ENCODE measurements at places on chromosomes 16 and 17.

GRCh38 chr16:87227296-87227951, 89.8 kb downstream of the C16orf95 start:
- DNase-seq, result no peak

DNA sequence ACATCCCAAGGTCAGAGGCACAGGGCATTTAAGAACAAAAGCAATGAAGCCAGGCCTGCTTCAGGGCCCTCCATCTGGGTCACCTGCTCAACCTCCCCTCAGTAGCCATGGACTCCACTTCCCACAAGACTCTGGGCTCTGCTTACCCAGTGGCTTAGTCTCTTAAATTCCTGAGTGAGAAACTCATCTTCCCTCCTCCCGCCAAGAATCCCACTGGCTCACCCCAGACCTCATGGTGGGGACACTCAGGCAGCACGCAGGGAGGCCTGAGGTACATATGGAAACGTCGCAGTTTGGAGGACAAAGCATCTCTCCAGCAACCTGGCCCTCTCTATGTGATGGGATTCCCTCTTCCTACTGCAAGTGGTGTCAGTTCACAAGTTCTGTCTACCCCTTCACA, 326.7 kb upstream of the CDH5 start:
- DNase-seq, result no peak

DNA sequence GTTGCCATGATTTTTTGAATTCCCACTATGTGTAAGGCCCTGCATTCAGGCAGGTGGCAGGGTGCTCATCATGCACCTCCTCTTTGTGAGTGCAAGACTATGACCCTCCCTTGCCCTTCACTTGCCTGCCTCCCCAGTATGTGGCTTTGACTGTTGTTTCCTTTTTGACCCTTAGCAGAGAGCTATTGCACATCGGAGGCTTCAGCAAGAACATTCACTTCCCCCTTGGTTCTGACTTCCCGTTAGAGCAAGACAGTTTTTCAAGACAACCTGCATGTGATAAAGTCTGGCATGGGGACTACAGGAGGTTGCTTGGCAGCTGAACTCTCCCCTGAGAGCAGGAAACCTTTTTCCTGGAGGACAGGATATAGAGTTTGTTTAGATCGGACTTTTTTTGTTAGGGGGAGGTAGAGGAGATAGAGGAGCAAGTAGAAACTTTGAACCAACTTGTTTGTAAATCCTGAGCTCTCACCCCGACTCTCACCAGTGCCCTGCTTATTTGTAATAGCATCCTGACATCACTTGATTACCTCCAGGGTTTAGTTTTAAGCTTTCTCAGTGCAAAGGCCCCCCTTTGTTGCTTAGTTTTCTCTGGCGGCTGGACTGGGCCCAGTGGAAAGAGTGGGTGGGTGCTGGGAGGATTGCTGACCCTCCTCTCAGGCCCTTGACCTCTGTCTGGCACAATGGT, 34.3 kb downstream of the LIMD2 start:
- DNase-seq, result peak; percentile 97

DNA sequence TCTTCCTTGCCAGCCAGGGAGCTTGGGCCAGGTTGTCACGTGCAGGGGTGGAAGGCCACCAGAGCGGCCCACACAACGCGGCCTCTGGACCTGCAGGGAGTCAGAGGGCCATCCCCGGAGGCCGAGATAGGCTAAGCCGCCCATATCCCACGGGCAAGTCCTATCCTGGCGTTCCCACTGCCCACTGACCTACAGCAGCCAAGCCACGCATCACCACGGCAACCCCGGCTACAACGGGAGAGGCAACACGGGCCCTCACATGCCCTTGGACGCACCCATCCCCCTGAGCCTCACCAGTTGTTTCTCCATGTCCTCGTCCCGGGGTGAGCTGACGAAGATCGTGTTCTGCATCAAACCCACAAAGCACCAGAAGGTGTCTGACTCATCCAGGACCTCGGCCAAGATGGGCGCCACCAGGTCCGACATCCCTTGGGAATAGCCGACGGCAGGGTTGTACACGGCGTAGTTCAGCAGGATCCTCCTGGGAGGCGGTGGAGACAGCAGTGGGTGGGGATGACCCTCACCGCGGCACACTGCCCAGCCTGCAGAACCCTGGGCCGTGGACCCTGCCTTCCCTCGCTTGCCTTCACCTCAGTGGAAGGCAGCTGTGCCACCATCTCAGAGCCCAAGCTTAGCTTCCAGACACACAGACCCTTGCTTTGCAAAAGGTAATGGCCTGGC, 88.2 kb downstream of the TBC1D16 start:
- DNase-seq, result no peak

- no peak for DNase-seq
Measured at GRCh38 chr16:82892324-82892723, 265.6 kb downstream of the CDH13 start.

- DNase-seq, result no peak
Measured at GRCh38 chr16:10256784-10257641, 74.8 kb upstream of the GRIN2A start.

DNA sequence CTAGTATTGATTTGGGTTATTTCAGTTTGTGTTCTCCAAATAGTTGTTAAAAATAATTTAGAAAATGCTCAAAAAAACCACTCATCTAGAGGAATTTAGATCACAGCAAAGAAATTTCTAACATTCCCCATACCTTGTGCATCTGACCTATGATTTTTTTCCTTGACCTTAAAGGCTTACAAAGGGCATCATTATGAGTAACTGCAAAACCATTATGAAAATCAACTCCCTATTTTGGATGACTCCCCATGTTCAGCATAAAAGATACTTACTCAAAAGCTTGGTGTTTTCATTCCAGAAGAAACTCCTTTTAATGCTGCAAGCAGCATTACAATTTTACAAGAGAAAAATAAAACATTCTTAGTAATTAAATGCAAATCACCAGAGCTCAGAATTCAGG, 83.2 kb downstream of the GRIN2A start:
- no peak for DNase-seq

DNA sequence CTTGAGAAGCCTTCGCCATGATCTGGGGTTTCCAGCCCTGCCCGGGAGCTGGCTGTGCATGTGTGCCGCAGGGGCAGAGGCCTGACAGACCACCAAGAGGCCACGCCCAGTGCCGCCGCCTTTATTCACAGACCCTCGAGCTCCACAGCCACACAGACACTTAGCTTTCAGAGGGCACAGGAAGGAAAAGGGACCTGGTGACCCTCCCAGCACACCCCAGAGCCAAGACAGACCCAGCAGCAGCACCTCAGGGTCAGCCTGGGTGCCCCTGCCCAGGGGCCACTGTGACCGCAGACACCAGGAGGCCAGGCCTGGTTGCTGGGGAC, 10.8 kb downstream of the MCRIP1 start:
- no peak for DNase-seq

GRCh38 chr16:82954224-82954929, 327.6 kb downstream of the CDH13 start:
- no peak for DNase-seq

- peak; percentile 82 for DNase-seq
Measured at GRCh38 chr17:7557775-7558543, 591 bp upstream of the TNFSF13 start.

GRCh38 chr17:64107500-64108236, 22.3 kb downstream of the ERN1 start:
- peak; percentile 14 for DNase-seq

- DNase-seq, result no peak
Measured at GRCh38 chr16:72815348-72816318, 232.3 kb downstream of the ZFHX3 start.

GRCh38 chr16:24270721-24271442, 14.7 kb downstream of the CACNG3 start:
- DNase-seq, result no peak

GRCh38 chr17:74812109-74813009, 36.2 kb upstream of the NAT9 start:
- no peak for DNase-seq

DNA sequence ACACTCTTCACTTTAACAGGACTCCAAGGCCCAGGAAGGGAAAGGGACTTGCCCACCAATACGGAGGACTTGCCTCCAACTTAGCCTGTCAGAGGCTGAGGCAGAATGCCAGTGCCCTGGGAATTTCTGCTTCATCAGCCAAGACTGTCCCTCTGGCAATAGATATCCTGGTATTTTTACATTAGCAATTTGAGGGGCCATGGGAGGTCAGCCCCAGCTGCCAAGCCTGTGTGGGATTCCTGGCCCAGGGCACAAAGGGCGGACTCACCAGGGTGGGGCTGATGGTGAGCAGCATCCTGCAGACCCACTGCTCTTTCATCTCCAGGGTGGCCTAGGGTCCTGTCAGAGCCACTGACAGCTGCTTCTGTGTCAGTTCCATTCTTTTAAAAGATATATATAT, 78.3 kb upstream of the CIBAR2 start:
- DNase-seq, result no peak

Measured in GF-D8 (cell line).